Lung (tissue), 17 donors: ENCODE measurements at places on chromosomes 11 and 22. TPM values are rescaled to one million over a fixed set of nuclear protein-coding genes. Genes with fewer than 3 reads are reported as not detected.

Gene POTEH
- polyA plus RNA-seq: not detected

Gene TRIM6
- polyA plus RNA-seq: 2.1 TPM

Gene MYEOV
- 0.37 TPM for polyA plus RNA-seq

Gene FOLH1
- 0.50 TPM for polyA plus RNA-seq

Gene C11orf65
- polyA plus RNA-seq: 0.49 TPM

Gene PGA5
- 0.08 TPM for polyA plus RNA-seq

Gene THYN1
- polyA plus RNA-seq: 67.4 TPM

Gene PTPRJ
- 31.4 TPM for polyA plus RNA-seq

Gene GGTLC3
- 10.5 TPM for polyA plus RNA-seq

Gene DGCR6
- 4.7 TPM for polyA plus RNA-seq
